ENCODE measurements at places on chromosomes 6 and 20.

DNA sequence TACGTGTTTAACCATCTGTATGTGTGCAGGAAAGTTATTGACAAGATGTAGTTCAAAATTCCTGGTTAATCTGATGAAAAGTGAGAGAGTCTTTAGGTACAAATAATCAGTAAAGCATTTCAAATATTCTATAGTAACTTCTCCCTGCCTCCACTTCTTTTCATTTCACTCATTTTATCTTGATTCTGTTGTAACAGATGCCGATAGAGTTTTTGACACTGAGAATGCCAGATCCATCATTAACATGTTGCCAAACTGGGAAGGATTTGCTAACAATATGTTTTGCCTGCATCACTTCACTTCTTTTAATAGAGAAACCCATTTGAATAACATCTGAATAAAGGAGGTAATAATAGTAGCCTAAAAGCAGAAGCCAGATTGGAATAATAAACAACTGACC lies 20.4 kb upstream of the DEFB112 start:
- DNase-seq, result no peak

DNA sequence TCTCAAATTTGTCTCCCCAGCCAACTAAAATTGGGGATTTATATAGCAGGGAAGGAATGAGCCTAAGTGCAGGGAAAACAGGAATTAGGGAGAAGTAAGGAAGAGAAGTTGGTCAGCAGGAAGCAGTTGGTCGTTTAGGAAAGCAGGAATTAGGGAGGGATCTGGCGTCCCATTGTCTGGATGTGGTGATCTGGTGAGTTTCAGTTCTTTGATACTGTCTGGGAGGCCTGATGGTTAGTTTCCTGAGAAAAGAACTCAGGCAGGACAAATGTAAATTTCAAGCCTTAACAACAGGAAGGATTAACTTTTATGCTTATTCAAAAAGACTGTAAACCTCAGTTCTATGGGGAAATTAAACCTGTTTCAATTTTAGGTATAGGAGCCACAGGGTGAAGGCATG lies 116.2 kb upstream of the PRL start:
- peak; percentile 17 for DNase-seq

DNA sequence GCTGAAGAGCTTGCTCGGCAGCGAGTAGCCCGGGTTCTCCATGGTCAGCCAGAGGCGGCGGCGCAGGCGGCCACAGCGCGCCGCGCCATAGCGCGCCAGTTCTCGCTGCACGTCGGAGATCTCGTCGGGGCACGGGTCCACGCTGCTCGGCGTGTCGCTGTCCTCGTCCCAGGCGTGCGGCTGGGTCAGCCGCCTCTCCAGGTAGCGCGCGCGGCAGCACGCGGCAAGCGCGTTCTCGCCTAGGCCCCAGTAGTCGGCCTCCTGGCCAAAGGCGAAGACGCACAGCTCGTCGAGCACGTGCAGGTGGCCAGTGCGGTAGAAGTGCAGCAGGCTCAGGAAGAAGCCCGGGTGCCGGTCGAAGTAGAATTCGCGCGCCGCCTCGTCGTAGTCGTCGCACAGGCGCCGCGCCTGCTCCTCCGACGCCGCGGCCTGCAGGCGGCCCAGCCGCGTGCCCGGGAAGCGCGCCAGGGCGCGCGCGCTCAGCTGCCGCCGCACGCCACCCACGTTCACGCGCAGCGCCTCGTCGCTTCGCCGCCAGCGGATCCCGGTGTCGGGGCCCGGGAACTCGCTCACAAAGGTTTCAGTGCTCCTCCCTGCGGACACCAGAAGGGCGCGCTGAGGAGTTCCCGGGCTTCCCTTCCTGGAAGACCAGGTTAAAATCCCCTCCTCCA lies 2.7 kb downstream of the KCNS1 start:
- DNase-seq, result peak; percentile 91

GRCh38 chr20:47300071-47300470 lies 56.4 kb downstream of the ZMYND8 start:
- no peak for DNase-seq

GRCh38 chr20:48283470-48284110 lies 498.3 kb upstream of the SULF2 start:
- no peak for DNase-seq

DNA sequence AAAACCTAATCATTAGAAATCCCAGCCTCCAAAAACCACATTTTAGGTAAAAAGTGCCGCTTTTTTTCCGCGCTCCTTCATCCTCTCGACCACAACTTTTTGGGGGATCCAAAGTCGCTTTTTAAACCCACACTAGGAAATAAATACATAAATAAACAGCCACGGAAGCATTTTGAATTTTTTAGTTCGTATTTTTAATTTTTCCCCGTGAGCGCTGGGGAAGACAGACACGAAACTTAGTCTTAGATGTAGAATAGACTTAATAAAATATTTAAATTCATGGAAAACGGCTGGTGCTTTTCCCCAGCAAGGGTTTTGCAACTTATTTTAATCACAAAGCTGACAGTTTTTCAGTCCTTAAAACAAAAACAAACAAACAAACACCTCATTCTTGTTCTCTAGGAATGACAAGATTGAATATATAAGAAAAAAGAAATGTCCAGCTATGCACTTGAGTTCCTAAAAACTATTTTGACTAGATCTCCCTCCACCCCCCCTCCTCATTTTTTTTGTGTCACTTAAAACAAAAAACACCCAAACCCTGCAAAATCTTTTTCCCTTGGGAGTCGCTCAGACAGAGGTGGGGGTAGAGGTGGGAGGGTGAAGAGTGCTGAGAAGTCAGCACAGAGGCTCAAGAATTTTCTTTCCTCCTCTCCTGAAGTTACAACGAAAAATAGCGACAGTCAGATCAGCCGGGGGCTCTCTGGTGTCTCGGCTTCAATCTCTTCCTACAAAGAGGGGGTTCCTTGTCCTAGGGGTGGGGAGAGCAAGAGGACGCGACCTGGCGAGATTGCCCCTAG lies 43.4 kb upstream of the SUPT3H start:
- peak; percentile 47 for DNase-seq

GRCh38 chr20:18056174-18057100 lies 1.3 kb downstream of the OVOL2 start:
- DNase-seq, result peak; percentile 56

DNA sequence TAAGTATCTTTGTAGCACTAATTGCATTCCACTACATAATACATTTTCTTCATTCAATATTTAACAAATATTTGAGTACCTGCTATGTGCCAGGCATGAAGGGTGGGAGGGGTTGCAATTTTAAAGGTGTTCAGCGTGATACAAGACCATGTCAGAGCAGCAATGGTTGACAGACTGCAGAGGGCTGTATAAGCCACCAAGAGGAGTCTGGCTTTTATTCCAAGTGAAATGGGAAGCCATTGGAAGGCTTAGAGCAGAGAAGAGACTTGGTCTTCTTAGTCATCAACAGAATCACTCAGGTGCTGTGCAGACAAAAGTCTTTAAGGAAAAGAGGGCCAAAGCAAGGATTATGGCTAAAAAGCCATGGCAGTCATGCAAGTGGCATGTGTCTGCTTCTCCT lies 360.8 kb upstream of the ARID1B start:
- no peak for DNase-seq

- DNase-seq, result no peak
These were observed 14.1 kb downstream of the OSBPL2 start for GRCh38 chr20:62252342-62252966.

DNA sequence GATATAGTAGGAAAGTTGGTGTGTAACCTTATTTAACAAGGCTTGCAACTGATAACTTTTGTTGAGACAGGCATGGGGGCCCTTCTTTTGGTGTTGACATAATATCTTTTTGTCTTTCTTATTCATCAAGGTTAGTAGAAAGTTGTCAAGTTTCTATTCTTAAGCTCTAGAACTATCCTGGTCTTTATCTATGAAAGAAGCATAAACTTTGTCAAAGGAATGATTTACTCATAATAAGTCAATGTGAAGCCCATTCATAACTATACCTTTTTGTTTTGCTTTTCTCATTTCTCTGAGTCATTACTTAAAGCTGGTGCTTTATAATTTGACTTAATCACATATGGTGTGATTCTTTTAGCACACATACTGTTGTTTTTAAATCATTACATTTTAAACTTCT lies 312.4 kb downstream of the UTRN start:
- no peak for DNase-seq

DNA sequence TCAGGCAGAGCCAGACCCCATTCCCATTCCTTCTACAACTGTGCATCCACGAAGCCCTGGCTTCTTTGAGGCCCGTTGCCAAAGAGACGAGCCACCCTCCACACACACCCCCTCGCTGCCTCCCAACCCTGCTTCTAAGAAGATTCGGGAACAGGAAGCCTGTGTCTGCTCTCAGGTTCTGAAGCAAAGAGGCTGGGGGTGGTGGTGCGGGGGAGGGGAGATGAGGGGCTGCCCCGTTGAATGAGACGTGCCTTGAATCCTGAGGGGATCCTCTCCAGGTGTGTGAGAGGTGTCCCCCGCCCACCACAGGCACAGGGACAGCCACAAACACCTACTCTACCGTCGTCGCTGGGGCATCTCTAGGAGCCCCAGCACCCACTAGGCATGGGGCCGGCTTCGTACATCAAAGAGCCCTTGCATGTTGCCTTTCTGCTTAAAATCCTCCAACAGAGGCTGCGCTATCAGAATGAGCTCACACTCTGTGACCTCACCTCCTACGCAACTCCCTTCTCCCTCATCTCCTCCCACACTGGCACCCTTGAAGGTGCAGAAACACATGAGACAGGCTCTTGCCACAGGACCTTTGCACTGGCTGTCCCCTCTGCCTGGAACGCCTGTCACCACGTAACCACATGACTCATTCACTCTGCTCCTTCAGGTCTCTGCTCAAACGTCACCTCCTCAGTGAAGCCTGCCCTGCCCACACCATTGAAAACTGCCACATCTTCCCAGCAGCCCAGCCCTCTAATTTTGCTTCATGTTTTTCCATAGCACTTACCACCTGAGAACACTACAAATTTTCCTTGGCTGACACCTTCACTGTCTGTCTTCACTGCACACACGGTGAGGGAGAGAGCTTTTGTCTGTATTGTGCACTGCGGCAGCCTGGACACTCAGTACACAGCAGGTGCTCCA lies 58.5 kb downstream of the PREX1 start:
- DNase-seq, result peak; percentile 41

DNA sequence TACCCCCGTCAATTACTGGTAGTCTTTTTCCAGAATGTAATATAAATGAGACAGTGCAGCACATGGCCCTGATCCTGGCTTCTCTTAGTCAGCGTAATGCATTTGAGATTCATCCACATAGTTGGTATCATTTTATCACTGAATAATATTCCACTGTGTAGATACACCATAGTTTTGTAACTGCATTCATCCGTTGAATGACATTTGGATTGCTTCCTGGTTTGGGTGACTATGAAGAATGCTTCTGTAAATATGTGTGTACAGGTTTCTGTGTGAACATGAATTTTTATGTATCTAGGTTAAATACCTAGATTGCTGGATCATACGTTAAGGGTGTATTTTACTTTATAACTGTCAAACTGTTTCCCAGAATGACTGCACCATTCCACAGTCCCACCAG lies 62.6 kb upstream of the STMND1 start:
- DNase-seq, result no peak

GRCh38 chr6:165717732-165718465 lies 54.9 kb upstream of the PDE10A start:
- no peak for DNase-seq

DNA sequence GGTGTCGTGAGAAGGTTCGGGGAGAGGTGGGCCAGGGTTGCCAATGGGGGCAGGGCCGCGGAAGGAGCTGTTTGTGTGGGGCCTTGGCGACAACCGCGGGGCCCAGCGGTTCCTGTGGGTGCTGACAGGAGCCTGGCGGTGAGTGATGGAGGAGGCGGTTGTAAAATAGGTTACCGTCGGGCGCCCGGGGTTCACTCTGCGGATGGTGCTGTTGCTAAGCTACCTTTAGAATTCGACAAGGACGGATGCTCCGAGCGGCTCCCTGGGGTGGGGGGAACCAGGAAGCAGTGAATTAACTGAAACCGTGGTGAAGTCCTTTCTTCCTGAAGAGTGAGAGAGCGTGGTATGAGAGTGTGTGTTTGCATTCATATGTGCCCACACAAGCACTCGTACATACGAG lies 61.7 kb downstream of the CDH22 start:
- peak; percentile 53 for DNase-seq

GRCh38 chr6:40322336-40322735 lies 264.8 kb downstream of the LRFN2 start:
- DNase-seq, result no peak

DNA sequence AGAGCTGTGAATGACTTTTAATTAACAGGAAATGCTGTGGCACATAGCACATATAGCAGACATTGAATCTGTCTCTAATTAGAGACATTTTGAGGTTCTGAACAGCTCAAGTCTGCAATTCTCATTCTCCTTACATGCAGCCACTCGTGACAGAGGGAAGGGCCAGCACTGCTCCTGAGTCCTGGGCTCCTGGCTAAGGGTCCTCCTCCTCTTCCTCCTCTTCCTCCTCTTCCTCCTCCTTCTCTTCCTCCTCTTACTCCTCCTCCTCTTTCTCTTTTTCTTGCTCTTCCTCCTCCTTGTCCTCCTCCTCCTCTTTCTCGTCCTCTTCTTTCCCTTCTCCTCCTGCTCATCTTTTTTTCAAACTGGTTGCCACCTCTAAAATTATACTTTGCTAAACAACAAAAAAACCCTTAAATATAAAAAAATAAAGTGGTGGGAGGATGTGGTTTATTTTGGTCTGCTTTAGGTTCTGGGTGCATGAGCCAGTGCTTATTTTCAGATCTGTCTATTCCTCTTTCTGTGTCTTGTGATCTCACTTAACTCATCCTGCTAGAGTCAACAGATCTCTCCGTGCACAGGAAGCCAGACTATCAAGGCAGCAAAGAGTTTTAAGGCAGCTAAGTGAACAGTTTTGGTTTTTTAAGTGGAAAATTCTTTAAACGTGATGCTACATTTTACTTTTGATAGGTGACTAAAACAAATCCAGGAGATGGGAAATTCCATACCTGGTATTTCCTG lies 159.3 kb downstream of the CD83 start:
- no peak for DNase-seq

DNA sequence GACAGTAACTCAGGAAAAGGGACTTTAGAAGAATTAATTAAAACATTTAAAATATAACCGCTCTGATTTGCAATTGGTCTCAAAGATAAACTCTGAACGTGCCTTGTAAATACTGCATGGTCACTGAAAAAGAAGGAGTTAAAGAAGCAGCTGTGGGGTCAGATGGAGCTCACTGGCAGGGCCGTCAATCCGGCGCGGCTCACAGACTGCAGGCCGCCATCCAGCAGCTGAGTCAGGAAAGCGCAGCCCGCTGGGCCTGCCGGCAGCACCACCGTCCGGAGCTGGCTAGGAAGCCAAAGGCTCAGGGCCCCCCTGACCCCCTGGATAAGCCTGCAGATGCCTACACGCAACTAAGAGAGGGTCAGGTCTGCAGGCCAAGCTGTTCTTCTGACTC lies 54.2 kb upstream of the FRMD1 start:
- no peak for DNase-seq

DNA sequence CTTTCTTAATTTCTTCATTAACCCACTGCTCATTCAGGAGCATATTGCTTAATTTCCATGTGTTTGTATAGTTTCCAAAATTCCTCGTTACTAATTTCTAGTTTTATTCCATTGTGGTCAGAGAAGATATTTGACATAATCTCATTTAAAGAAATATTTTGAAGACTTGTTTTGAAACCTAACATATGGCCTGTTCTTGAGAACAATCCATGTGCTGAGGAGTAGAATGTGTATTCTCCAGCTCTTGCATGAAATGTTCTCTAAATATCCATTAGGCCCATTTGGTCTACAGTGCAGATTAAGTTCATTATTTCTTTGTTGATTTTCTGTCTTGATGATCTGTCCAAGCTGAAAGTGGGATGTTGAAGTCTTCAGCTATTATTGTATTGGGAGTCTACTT lies 251.7 kb downstream of the ALDH8A1 start:
- no peak for DNase-seq

- peak; percentile 69 for DNase-seq
These were observed 695.2 kb downstream of the QKI start for GRCh38 chr6:164109770-164110140.

- DNase-seq, result no peak
These were observed 252.4 kb downstream of the HDGFL1 start for GRCh38 chr6:22821664-22822320.
